Glomerular endothelial cell (primary cell): ENCODE measurements at places on chromosomes 7 and 10. TPM values are rescaled to one million over a fixed set of nuclear protein-coding genes. Genes with fewer than 3 reads are reported as not detected.

DNA sequence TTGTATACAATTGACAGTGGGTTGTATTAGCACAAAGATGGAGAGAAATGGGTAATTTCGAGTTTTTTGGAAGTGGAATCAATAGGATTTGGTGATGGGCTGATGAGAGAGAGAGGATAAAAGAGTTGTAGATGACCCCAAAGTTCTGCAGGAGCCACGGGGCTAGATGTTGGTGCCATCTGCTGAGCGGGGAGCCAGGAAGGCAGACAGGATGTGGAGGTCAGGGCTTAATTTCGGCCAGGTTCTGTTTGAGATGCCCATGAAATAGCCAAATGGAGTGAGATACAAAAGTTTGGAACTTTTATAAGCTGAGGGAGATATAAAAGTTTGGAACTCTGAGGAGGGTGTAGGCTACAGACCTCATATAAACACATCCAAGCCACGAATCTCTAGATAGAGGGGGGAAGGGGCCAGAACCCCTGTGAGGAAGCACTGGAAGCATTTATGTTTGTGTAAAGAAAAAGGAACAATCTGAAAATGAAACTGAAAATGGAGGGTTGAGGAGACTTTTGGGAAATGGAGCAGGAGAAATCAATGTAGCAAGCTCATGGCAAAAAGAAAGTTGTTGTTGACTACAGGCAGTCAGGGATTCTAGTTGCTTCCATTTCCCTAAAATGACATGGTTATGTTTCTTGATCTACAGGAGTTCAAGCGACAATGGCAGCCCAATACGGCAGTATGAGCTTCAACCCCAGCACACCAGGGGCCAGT is 2.2 kb downstream of the GIMAP4 start:
- no peak for DNase-seq

Gene HHEX
- total RNA-seq = 46.6 and 76.5 TPM in 2 replicates

DNA sequence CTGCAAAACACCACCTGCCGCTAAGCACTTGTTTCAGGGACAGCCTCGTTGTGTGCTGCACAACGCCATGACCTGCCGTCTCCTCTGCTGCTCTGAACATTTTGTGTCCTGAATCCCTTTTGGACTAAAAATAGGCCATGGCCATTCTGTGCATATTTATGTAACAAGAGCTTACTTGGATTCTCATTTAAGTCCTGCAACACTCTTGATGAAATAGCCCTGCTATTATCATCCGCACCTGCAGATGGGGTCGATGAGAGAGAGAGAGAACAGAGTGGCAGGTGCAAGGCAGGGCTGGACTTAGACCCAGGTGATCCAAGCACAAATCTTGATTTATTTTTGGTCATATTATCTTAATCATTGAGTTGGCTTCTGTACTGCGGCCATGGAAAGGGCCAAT is 121.2 kb upstream of the PRKCQ start:
- DNase-seq = no peak

DNA sequence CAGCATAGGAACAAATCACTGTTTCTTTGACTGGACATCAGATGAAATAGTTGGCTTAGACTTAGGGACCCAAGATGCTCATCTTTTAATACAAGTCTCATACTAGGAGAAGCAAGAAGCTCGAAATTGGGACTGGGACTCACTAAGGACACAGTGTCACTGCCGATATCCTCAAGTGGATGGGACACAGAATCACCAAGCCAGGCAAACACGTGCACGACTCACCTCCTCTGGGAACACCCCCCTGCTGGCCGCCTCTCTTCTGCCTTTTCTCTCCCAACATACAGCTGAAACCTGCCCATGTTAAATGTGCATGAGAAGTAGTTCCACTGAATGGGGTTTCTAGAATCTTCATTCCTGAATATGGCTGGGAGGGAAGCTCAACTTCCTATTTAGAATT is 106.6 kb upstream of the FAM204A start:
- DNase-seq = no peak

Gene TMEM243
- total RNA-seq = 29.9 and 31.4 TPM in 2 replicates

DNA sequence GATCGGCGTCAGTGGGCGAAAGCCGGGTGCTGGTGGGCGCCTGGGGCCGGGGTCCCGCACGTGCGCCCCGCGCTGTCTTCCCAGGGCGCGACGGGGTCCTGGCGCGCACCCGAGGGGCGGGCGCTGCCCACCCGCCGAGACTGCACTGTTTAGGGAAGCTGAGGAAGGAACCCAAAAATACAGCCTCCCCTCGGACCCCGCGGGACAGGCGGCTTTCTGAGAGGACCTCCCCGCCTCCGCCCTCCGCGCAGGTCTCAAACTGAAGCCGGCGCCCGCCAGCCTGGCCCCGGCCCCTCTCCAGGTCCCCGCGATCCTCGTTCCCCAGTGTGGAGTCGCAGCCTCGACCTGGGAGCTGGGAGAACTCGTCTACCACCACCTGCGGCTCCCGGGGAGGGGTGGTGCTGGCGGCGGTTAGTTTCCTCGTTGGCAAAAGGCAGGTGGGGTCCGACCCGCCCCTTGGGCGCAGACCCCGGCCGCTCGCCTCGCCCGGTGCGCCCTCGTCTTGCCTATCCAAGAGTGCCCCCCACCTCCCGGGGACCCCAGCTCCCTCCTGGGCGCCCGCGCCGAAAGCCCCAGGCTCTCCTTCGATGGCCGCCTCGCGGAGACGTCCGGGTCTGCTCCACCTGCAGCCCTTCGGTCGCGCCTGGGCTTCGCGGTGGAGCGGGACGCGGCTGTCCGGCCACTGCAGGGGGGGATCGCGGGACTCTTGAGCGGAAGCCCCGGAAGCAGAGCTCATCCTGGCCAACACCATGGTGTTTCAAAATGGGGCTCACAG is 1.1 kb downstream of the EGFR start:
- DNase-seq = no peak

Gene GRID2IP
- total RNA-seq = not detected in 2 replicates

Gene FAM131B
- 0.53 and 1.6 TPM in 2 replicates for total RNA-seq

Gene HTRA1
- total RNA-seq = 210 and 307 TPM in 2 replicates

Gene CYP3A4
- total RNA-seq = not detected in 2 replicates

- no peak for DNase-seq
Observed at GRCh38 chr7:71135663-71136062, 3.7 kb downstream of the GALNT17 start.
